CD4-positive, alpha-beta T cell treated with Interleukin-15 for 4 hours (primary cell): ENCODE measurements at places on chromosomes 6 and 20.

DNA sequence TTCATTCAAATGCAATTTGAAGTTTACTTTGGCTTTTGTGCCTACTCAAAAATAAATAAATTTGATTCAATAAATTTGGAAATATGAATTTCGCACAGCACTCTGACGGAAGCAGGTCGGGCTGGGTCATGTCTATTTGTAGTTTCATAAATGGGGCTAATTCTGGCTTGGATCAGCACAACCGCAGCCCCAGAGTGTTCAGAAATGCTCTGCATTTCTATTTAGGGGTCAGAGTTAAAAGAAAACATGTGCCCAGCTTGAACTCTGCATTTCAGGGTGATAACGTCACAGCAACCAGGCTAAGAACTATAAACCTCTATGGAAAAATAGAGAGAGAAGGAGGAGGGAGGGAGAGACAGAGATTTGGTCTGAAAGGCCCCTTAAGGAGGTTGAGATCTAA, 480.9 kb upstream of the NOX3 start:
- DNase-seq, result no peak

DNA sequence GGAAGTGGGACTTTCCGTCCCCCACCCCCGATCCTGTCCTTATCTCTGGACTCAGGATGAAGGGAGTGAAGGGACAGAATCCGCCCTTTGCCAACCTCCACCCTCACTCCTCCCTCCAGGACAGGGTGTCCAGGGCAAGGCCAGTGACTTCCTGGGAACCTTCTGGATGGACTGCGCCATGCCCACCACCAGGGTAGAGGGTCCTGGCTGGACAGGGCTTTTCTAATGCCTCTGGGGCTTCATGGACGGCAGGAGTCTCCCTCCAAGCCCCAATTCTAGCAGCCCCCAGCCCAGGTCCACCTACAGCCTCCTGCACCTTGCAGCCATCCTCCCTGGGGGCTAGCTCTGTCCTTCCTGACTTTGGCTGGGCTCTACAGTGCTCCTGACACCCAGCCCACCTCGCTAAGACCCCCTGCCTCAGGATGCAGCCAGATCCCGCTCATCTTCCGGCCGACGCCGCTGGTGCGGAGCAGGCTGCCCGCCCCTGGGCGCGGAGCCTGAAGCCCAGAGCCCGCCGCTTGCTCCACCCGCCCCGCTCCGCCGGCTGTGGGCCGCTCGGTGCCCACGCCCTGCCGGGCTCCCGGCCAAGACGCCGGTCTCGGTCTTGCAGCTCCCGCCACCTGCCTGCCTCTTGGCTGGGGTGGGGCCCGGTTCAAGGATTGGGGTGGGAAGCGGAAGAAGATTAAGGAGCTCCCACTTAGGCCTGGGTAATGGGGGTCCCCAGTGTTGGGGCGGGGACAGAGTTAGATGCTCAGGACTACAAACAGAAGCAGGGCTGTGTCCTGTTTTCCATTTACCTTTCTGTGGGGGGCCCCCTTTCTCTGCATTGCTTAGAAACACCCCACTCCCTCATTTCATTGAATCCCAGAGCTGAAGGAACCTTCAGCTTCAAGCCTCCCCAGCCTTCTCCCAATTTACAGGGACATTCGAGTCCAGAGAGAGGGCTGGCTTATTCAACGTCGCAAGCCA, 72.8 kb downstream of the MDGA1 start:
- no peak for DNase-seq

DNA sequence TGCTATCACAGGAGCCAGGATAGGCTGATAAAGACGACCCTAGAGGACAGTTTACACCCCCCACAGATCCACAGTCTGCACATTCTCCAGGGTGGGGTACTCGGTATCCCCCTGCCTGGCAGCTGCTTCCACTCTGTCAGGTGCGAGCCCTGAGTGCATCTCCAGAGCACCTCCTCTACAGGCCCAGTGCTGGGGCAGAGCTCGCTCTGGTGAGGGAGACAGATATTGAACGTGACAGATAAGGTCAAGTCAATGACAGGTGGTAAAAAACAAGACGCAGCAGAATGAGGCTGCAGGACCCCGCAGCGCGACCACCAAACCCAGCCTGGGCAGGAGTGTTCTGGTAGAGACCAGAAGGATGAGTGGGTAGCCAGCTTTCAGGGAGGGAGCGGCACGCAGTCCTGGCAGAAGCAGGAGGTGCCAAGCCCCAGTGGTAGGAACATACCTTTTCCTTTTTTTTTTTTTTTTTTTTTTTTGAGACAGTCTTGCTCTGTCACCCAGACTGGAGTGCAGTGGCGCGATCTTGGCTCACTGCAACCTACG, 12.4 kb upstream of the MYL9 start:
- DNase-seq, result no peak

DNA sequence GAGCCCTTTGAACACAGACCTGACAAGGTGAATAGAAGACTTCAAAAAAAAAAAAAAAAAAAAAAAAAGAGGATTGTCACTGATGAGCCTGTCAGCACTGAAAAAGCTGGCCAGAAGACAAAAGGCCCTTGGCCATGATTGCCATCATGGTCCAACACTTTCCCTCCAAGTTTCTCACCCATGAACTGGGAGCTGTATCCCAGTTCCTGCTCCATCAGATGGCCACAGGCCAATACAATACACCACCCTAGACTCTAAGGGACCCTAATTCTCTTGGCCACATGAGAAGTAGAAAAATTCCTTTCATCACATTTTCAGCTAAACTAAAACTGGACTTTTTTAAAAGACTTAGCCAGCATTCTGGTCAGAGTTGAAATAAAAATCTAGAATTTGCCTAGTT, 50.2 kb downstream of the NUDT3 start:
- no peak for DNase-seq

DNA sequence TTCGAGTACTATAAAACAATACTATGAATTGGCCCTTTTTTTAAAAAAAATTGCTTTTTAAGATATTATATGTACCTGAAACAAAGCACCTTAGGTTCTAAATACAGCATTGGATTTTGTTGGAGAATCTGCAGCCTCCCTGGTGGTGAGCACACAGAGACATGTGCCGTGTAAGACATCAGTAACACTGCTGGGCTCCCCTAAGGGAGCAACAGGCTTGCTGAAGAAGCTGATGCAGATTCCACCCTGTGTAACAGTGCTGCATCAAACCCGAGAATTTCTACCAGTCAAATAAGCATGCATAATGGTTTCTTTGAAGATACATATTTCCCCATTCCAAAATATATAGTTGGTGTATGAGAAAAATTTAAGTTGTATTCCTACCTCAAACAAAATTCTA, 17.4 kb downstream of the KIAA1586 start:
- no peak for DNase-seq

- peak; percentile 46 for DNase-seq
Observed at GRCh38 chr6:31888276-31889258, 8.9 kb downstream of the EHMT2 start.

- DNase-seq, result no peak
Observed at GRCh38 chr6:12621754-12622153, 94.8 kb upstream of the PHACTR1 start.

- DNase-seq, result no peak
Observed at GRCh38 chr6:157358287-157358686, 22.7 kb upstream of the ZDHHC14 start.

DNA sequence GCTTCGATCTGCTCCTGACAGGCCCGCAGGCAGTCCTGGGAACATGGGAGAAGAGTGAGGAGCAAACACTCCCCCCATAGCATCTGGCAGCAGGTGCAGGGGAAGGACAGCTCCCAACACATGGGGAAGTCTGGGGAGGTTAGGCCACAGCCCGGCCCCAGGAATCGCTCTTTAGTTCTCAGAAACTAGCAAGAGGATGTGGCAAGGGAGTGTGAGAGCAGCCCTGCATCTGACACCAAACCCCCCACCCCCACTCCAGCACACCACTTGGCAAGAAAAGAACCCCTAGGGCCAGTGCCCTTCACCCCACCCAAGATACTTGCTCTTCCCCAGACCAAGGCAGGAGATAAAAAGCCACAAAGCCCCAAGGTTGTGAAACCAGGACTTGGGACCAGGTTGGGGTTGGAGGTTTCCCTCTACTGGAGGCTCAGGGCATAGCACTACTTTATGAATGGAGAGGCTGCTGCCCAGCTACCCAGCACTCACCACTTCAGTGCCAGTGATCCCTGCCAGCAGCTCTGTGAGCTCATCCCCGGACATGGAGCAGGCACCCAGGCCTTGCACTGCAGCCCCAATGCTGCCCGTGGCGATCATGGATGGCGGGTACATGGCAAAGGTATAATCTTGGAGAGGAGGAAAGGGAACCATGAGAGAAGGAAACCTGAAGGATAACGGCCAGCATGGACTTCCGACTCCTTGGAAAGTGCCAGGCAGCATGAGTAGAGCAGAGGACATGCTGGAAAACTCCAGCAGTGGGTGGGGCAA, 5.4 kb downstream of the CCND3 start:
- peak; percentile 92 for DNase-seq

DNA sequence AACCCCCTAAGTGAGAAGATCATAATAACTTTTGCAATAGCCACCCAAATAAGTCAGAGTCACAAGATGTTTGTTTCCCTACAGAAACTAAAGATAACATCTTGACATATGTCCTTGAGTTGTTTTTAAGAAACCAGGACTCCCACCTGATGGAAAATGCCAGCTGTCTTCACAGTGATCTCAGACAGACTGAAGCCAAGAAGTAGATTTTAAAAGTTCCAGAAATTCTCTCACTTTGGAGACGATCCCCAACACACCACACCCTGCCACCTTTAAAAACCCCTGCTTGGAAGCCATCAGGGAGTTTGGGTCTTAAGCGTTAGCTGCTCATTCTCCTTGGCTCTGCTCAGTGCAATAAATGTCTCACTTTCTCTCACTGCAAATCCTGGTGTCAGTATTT, 63.0 kb downstream of the GPR6 start:
- DNase-seq, result no peak

DNA sequence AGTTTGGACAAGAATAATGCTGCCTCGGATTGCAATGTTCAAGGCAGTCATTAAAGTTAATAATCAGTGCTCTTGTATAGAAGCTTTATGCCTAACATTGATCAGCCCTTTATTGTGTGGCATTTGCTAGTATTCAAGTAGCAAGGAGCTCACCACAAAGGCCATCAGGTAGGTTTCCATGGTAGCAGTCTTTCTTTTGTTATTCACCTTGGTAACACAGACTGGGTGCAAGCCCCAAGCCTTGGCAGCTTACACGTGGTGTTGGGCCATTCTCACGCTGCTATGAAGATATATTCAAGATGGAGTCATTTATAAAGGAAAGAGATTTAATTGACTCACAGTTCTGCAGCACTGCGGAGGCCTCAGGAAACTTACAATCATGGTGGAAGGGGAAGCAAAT, 149.3 kb downstream of the ADAT2 start:
- no peak for DNase-seq

DNA sequence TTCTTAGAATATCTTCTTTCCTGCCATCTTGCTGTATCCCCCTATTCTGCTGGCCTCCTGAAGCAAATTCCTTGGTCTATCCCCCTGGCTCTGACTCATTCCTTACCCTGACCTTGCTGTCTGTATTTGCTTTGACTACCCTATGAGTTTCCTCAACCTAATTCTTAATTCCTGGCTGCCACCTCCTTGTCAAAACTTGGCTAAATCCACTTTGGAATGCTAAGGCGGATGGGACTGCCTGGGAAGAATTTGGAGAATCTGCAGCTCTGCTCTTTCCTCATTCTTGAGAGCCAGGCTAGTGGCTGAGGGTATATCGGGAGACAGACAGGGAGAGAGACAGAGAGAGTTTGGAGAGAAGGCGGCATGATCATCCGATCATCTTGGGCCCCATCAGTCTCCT, 24.4 kb downstream of the CAP2 start:
- no peak for DNase-seq

- no peak for DNase-seq
Observed at GRCh38 chr6:160260803-160261450, 2.3 kb upstream of the SLC22A2 start.

- no peak for DNase-seq
Observed at GRCh38 chr20:2378893-2379292, 1.8 kb upstream of the TGM6 start.
